ENCODE measurements at places on chromosomes 4 and X.

DNA sequence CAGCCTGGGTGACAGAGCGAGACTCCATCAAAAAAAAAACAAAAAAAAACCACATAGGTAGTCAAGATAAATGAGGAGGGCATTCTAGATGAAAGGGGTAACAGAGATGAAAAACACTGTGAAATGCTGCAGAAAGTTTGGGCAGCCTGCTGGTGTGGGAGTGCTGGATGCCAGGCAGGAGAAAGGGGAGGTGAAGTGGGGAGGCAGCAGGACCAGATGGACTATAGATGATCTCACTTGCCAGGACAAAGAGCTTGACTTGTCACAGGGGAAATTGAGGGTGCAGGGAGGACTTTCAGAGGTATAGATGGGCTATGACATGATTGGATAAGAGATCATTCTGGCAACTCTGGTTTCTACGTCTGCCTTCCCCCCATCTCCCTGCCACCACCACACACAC lies 519.7 kb upstream of the ZFP42 start:
- DNase-seq = no peak

- no peak for DNase-seq
Observed at GRCh38 chrX:67718926-67719325, 175.1 kb downstream of the AR start.

- no peak for DNase-seq
Observed at GRCh38 chr4:168096407-168096784, 4.1 kb downstream of the ANXA10 start.

DNA sequence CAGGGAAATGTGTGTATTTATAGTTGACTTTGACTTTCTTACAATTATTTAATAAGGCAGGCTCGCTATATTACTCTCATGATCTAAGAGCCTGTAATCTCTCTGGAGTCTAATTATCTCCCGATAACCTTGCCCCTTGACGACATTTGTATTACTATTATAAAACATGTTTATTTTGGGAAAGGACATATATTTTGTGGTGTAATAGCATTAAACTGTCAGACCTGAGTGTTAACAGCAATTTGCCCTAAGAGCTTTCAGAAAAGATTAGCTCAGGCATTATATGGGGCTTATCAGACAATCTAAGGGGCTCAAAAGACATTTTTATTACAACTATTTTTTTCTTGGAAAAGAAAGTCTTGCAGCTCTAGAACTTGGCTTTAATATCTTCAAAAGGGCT lies 427.9 kb upstream of the SLIT2 start:
- no peak for DNase-seq

GRCh38 chr4:54568184-54568583 lies 89.6 kb upstream of the KIT start:
- no peak for DNase-seq

DNA sequence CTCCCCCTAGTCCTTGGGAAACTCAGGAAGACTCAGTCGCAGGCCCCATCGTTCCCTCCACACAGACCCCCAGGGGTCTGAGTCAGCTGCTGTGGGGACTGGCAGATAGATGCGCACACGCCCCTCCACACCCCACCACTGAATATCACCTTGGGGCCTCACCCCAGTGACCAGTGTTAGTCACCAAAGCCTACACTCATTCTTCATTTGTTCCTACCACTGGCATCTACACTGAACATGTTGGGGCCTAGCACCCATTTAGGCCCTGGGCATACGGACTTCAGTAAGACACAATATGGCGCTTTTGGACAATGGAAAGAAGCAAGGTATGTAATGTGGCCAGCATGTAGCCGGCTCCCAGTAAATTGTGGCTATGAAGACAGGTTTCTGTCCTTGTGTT lies 154.1 kb upstream of the PJA1 start:
- DNase-seq = no peak

- DNase-seq = no peak
Observed at GRCh38 chr4:2068198-2068470, 9.0 kb downstream of the NAT8L start.

Data from non-pigmented ciliary epithelial cell (primary cell).